ENCODE measurements at places on chromosomes 7 and 10.

GRCh38 chr7:130142654-130143333, 62.4 kb downstream of the TMEM209 start:
- no peak for DNase-seq

GRCh38 chr7:151409667-151410404, at the start of gene WDR86:
Gene WDR86 (minus strand): TSS chr7:151410038. CDS start chr7:151409589, 449 bp downstream.
- no peak for DNase-seq

DNA sequence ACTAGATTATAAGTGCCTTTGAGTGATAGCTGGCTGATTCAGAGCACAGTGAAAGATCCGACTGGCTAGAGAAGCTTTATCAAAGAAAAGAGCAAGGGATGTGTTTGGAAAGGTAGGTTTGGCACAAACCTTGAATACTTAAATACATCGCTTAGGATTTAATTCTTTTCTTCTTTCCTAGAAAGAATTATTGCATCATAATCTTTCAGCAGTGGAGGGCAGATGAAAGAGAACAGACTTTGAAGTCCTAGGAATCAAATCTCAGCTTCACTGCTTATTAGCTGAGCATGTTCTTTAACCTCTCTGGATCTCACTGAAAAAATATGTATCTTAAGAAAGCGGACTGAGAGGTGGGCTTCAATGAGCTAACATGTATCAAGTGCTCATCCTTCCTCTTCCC, 122.8 kb downstream of the ZNF365 start:
- no peak for DNase-seq

- DNase-seq = no peak
Measured at GRCh38 chr7:48837266-48837665, 87.1 kb upstream of the CDC14C start.

GRCh38 chr10:30463944-30464451, 30.0 kb downstream of the MAP3K8 start:
- DNase-seq = no peak

- DNase-seq = no peak
Measured at GRCh38 chr10:63199716-63200115, 66.6 kb downstream of the NRBF2 start.

DNA sequence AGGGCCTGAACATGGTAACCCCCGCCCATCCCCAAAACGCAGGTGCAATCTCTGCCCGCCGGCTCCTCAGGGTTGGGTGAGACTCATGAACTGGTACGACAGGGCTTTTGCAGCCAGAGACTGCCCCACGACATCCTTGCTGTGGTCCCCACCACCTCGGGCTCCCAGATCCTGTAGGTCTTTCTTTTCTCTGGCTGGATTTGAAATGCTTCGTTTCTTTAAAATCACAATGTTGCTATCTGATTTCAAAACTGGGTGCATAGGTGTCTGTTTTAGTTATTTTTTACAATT, 21.9 kb downstream of the WDR86 start:
- DNase-seq = no peak

DNA sequence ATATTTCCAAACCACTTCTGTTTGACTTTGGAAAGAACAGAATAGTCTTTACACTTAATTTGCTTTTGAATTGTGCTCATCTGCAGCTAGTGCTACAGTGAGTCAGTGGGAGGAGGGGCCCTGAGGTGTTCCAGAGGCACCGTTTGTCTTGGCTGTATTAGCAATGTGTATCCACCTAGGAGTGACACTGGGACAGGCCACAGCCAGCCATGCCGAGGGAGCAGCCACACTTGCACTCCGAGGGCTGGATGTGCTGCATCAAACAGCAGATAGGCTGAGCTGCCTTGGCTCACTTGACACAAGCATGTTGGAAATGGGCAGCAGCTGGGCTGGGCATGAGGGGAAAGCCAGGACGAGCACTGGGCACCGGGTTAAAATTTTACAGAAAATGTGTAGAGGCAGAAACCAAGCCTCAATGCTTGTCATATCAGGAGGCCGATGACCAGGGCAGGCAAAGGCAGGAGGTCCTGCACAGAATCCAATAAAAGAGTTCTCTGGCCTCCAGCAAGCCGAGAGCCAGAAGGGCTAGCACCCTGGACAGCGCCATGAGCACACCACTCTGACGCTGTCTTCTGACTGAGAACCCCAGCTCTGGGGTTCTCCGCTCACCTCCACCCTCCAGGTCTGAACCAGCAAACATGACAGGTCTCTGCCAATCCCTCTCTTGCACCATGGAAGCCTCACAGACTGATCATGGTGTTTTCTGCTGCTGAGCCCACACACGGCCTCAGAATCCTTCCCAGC, 163.3 kb downstream of the GRID1 start:
- no peak for DNase-seq

DNA sequence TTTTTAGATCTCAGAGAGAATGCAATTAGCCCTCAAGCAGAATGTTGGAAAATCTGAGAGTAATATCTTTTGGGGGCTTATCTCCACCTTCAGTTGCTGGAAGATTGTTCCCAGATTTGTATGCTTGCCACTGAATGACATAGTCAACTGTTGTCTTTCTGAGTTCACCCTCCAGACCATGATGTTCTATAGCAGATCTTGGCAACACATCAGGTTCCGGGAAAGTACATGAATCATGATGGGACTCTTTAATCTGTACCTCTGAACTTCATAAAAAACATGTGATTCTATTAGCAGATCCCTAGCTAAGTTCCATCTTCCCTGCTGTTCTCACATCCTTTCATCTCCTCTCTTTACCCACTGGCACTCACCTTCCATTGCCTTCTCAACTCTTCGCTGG, 68.9 kb downstream of the PLCE1 start:
- DNase-seq = no peak

GRCh38 chr7:93836116-93836515, 54.4 kb downstream of the TFPI2 start:
- no peak for DNase-seq

GRCh38 chr10:118042336-118042735, 4.4 kb downstream of the RAB11FIP2 start:
- no peak for DNase-seq

DNA sequence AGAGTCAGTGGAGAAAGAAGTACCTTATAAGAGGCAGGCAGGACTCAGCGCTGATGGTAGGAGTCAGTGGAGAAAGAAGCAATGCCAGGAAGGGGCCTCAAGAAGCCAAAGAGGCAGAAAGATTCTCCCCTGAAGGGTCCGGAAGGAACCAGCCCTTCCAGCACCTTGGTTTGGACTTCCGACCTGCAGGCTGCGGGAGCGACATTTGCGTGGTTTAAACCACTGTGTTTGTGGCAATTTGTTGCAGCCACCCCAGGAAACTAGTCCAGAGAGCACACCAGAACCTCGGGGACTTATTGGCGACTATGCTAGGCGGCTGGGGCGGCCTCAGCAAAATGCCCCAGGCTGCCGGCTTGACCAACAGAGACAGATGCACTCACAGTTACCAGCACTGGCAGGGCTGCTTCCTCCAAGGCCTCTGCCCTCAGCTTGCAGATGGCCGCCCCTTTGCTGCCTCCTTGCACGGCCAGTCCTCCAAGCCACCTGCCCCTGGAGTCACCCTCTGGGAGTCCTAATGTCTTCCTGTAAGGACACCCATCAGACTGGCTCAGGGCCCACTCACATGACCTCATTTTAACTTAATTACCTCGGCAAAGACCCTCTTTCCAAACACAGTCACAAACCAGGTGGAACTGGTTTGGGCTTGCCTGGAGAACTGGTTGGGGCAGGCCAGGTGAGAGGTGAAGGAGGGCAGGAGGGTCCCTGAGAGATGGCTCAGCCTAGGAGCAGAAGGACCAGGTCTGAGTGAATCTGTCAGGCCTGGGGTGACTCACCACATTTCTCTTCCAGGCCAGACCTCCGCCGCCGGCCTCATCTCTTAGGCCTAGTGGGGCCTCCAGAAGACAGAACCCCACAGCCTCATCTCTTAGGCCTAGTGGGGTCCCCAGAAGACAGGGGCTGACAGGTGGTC, 26.1 kb downstream of the CALML3 start:
- no peak for DNase-seq

- no peak for DNase-seq
Measured at GRCh38 chr7:156626220-156626895, 14.2 kb upstream of the RNF32 start.

DNA sequence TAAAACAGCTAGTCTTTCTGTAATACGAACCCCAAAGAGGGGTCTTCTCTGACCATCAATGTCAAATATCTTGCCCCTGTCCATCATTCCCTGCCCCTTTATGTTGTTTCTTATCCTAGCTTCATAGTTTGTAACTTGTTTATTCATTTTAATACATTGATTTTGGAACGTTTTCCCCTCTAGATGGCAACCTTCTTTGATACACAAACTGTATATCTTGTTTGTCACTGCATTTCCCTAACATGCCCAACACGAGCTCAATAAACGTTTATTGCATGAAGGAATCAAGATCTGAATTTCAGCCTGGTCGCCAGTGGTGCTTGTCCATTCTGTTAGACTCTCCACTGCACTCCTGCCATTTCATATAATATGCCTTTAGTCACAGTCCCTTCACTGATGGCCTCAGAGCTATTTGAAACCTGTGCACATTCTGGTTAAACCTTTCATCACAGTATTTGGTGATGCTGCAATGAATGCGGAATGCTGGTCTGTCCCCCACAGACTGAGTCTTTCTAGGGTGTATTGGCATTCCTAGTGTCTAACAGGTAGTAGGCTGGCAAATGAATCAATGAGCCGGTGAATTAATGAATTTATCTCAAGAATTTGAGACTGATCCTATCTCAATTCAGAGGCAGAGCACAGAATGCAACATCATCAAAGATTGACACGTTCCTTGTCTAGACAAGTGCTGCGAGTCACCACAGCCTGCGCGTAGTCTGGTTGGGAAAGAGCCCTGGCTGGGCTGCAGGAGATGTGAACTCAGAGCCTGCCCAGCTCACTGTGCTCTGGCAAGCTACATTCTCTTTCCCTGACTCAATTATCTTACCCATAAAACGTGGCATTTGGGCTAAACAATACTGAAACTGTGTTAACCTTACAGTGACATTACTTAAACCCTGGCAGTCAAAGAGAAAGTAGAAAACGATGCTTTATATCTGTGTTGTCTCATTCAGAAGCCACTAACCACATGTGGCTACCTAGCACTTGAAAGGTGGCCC, 55.2 kb upstream of the FRMD4A start:
- no peak for DNase-seq

- no peak for DNase-seq
Measured at GRCh38 chr10:131001438-131001837, 310.1 kb downstream of the TCERG1L start.

GRCh38 chr10:91000985-91001384, 80.1 kb upstream of the ANKRD1 start:
- no peak for DNase-seq

DNA sequence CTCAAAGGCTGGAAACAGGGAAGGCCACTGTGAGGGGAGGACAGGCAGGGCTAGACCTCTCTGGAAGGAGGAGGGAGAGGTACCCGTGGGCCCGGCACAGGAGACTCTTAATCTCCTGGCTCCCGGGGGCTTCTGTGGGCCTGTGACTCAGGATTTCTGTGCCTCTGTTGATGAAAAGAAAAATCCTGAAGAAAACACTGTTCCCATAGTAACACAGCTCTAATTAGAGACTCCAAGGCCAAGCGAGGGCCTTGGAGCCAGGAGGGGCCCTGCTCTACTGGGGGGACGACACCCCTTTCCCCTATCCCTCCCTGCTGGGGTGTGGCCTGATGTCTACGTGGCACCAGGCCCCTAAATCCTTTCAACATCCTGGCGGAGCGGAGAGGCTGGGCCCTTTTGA, 174.1 kb upstream of the TNRC18 start:
- no peak for DNase-seq

DNA sequence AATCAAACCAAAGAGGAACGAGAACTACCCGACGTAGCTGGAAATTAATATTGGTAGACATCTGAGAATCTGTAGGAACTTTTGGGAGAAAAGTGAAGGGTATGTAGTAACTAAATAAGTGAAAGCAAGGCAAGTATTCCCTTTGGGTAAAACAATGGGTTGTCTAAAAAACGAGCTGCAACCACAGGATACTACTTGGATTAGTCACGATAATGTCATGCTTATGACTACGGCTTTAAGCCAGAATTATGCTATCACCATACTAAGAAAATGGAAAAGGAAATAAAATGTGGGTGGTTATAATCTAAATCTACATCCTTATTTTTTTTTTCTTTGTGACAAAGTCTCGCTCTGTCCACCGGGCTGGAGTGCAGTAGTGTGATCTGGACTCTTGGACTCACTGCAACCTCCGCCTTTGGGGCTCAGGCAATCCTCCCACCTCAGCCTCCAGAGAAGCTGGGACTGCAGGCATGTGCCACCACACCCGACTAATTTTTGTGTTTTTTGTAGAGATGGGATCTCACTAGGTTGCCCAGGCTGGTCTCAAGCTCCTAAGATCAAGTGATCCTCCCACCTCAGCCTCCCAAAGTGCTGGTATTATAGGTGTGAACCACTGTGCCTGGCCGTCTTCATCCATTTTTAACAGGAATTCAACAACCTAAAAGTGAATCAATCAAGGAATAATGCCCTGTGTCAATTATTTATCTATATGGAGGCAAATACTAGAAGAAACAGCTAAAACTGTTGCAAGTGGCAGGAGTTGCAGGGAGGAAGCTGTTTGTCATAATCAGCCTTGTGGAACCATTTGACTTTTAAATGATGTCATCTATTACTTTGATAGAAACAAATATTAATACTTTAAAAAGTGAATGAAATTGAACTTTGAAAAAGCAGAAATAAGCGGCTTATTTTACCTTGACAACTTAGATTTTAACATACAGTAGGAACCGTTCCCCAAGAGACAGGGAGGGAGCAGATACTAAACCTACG, 189.3 kb downstream of the PRPF18 start:
- DNase-seq = no peak

- no peak for DNase-seq
Measured at GRCh38 chr10:104034401-104035193, 51.1 kb downstream of the COL17A1 start.

GRCh38 chr7:44283381-44284211, 41.8 kb downstream of the CAMK2B start:
- DNase-seq = no peak

GRCh38 chr7:66227808-66228207, 22.7 kb downstream of the TPST1 start:
- DNase-seq = no peak

- DNase-seq = no peak
Measured at GRCh38 chr10:88943778-88944177, 8.8 kb downstream of the ACTA2 start.

GRCh38 chr7:20788420-20788990, 1.8 kb upstream of the SP8 start:
- no peak for DNase-seq
